ENCODE measurements at places on chromosomes 5 and 9.

- no peak for DNase-seq
Observed at GRCh38 chr9:92245005-92245797, 48.3 kb downstream of the IARS1 start.

GRCh38 chr5:125602184-125602583, 821.0 kb upstream of the GRAMD2B start:
- DNase-seq, result no peak

GRCh38 chr5:130795037-130795436, 370.0 kb downstream of the HINT1 start:
- no peak for DNase-seq

DNA sequence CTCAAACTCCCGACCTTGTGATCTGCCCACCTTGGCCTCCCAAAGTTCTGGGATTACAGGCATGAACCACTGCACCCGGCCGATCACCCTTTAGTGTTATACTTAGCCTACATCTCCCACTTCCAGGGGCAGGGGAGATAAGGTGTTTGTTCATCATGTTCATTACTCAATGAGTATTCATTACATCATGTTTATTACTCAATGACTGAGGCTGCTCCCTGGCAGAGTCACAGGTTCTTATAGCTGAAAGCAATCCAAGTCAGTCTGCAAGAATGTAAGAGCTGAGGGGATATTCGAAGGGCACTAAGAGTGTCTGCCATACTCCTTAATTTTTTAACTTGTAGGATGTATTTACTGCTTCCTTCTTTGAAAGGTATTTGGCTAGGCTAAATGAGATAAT, 214.2 kb downstream of the SPATA31D1 start:
- DNase-seq, result no peak

DNA sequence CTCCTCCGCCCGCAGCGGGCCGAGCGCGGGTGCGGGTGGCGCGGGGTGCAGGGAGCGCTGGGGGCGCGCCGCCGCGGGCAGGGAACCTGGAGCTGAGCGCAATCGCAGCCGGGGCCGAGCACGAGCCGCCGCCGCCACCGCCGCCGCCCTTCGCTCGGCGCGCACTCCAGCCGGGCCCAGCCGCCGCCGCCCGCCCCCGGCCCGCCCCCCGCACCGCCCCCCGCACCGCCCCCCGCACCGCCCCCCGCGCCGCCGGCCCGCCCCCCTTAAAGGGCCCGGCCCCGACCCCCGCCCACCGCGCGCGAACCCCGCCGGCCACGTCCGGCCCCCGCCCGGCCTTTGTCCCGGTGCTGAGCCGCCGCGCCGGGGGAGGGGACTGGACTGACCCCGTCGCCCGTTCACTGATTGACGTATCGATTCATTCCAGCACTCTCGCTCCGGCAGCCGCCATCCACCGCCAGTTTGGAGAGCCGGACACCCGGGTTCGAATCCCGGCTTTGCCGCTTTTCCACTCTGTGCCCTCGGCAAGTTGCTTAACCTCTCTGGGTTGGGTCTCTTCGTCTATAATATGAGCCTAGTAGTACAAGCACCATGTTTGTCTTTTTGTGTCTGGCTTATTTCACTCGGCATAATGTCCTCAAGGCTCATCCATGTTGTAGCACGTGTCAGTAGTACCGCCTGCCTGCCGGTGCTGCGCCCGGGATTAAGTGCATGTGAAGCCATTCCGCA, at the start of gene SH3PXD2B:
TSS of gene SH3PXD2B (minus strand) at position 168 of the 729 bp plus-strand sequence. CDS start 173 bp downstream, outside the sequence.
- peak; percentile 87 for DNase-seq

DNA sequence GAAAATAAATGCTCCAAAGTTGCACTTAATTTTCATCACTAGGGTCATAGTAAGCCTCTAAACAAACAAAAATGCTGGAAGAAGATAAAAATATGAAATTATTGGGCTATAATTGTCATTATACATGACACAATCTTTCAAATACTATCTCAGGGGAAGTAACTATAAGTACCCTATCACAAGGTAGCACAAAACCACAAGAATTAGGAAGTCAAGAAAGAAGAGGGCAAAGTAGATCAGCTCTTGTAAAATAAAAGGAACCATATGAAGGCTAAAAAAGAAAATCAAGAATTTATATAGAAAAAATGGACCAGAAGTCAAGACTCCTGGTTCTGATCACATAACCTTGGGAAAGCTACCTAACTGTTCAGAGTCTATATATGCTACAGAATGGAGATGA, 48.1 kb downstream of the DIAPH1 start:
- no peak for DNase-seq

- DNase-seq, result no peak
Observed at GRCh38 chr5:69152731-69153130, 14.2 kb upstream of the CCNB1 start.

- no peak for DNase-seq
Observed at GRCh38 chr9:29245351-29245750, 1672.1 kb upstream of the C9orf72 start.

GRCh38 chr9:87479801-87480201, 17.9 kb upstream of the DAPK1 start:
- DNase-seq, result no peak

Data from RWPE2 (cell line).